A549 treated with ZK216348 at 1 μM for 4 hours (cell line): ENCODE measurements at places on chromosomes 2 and 18. TPM values are rescaled to one million over a fixed set of nuclear protein-coding genes. Genes with fewer than 3 reads are reported as not detected.

The CKAP2L gene
- total RNA-seq, result 10.2 to 20.6 TPM (median 14.9 TPM) in 5 replicates

The HOXD12 gene
- not detected in 5 replicates for total RNA-seq

The TLX2 gene
- total RNA-seq, result 0.15 to 0.74 TPM (median 0.21 TPM) in 5 replicates

The ERFE gene
- total RNA-seq, result 6.0 to 9.9 TPM (median 9.1 TPM) in 5 replicates

The RNF125 gene
- total RNA-seq, result 0.18 to 1.1 TPM (median 0.47 TPM) in 5 replicates

The TXNDC2 gene
- 0.15 to 0.34 TPM (median 0.17 TPM) in 5 replicates for total RNA-seq
